ENCODE measurements at places on chromosomes 2 and 18. TPM values are rescaled to one million over a fixed set of nuclear protein-coding genes. Genes with fewer than 3 reads are reported as not detected.

- no peak for DNase-seq
Observed at GRCh38 chr2:195674491-195675221, 17.6 kb downstream of the SLC39A10 start.

ZNF142 gene
- 5.1 TPM for total RNA-seq

MARS2 gene
- 8.7 TPM for total RNA-seq

DNA sequence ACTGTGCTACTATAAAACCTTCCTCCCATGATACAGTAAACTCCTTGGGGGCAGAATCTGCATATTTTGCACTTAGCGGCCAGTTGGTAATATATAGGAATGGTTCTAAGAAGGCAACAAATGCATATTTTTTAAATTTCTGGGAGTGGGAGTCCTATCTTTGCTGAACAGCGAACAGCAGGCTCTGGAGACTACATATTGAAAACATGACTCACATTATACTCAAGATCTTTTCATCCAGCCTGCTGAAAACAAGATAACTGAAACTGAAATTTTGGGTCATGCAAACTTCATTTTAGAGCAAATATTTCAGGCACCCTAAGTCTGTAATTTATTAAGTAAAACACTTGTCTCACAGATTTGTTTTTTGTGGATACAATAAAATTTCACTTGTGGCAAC is 122.2 kb downstream of the SATB2 start:
- peak; percentile 6 for DNase-seq

DNA sequence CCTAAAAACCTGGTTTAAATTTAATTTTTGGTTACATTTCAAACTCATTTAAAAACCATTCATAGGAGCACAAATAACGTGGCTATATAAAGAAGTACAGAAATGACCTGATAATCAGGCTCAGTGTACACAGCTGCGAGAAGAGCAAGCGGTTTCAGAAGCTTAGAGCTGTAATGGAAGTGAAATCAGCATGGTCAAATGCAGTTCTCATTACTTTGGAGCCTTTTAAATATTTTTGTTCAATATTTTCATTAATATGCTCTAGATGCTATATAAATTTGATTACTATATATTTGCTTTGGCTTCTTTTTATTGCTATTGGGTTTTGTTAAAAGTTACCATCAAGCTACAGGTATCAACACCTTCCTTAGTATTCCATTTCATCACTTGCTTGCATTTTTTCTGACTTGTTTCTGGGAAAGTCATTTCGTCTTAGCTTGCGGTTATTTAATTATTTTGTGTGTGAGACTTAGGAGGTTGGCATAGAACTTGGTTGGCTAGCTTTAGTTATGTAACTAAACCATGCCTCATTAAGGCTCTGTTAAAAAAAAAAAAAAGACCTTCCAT is 58.7 kb downstream of the AFTPH start:
- no peak for DNase-seq

- DNase-seq, result peak; percentile 90
Observed at GRCh38 chr2:55364189-55365055, 55.2 kb downstream of the CCDC88A start.

KIF3C gene
- 4.1 TPM for total RNA-seq

DNA sequence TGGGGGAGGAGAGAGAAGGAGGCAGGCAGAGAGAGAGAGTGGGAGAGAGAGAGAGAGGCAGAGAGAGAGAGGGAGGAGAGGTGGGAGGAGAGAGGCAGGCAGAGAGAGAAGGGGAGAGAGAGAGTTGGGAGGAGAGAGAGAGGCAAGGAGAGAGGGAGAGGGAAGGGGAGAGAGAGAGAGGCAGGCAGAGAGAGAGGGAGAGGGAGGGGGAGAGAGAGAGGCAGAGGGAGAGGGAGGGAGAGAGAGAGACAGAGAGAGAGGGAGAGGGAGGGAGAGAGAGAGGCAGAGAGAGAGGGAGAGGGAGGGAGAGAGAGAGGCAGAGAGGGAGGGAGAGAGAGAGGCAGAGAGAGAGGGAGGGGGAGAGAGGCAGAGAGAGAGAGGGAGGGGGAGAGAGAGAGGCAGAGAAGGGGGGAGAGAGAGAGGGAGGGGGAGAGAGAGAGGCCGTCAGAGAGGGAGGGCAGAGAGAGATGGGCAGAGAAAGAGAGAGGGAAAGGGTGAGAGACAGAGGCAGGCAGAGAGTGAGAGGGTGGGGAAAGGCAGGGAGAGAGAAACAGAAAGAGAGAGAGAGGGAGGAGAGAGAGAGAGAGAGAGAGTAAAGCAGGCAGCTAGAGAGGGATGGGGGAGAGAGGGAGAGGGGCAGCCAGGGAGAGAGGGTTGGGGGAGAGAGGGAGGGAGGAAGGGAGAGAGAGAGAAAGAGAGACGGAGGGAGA is 122.2 kb upstream of the PXDN start:
- peak; percentile 60 for DNase-seq

DNA sequence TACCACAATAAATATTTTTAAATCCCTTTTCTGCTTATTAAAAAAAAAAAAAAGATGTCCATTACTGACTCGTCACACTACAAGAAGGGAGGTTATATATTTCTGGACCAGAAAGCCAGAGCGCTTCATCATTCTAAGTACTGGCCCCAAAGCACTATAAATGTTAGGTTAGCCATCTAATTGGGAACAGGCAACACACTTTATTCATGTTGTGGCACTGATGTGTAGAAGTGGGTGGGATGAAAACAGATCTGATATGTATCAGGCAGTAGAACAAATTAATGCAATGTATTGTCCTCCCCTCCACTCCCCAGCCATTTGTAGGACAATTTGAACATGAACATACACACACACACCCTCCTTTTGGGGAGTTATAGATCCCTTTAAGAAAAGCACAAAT is 24.4 kb downstream of the LANCL1 start:
- DNase-seq, result no peak

ASIC4 gene
- 0.96 TPM for total RNA-seq

DNA sequence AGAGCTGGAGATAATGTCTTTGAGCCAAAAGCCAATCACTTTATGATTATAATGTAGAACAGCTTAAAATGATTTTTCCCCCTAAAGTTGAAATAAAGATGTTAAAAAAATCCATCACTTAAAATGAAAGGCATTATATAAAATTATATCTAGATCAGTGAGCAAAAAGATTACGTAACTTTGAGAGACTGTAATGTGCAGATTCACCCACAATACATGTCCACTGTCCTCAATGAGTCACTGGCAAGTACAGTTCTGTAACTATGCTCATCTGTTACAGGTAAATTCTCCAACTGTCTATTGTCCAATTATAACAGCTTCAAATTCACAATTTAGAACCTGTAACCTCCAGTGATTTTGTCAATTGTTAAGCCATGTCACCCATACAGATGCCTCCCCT is 19.0 kb downstream of the FAM161A start:
- DNase-seq, result no peak

- peak; percentile 86 for DNase-seq
Observed at GRCh38 chr2:56741601-56742102, 557.9 kb downstream of the CCDC85A start.

- DNase-seq, result no peak
Observed at GRCh38 chr2:168062054-168062453, 185.3 kb downstream of the STK39 start.

GRCh38 chr2:8488001-8488738 is 193.7 kb upstream of the ID2 start:
- no peak for DNase-seq
